Testis (tissue), 5 donors: ENCODE measurements at places on chromosomes 4 and X. TPM values are rescaled to one million over a fixed set of nuclear protein-coding genes. Genes with fewer than 3 reads are reported as not detected.

Gene C4orf54
- 0.39 TPM for total RNA-seq

Gene MAGEA8
- total RNA-seq, result 1.1 TPM

Gene EFHC2
- total RNA-seq, result 8.2 TPM

Gene TRIM61
- 4.9 TPM for total RNA-seq
